Activated naive CD8-positive, alpha-beta T cell treated with anti-CD3 and anti-CD28 coated beads, Interleukin-2, amount 50 U/mL, for 24 hours (primary cell): ENCODE measurements at places on chromosomes 7 and 10.

DNA sequence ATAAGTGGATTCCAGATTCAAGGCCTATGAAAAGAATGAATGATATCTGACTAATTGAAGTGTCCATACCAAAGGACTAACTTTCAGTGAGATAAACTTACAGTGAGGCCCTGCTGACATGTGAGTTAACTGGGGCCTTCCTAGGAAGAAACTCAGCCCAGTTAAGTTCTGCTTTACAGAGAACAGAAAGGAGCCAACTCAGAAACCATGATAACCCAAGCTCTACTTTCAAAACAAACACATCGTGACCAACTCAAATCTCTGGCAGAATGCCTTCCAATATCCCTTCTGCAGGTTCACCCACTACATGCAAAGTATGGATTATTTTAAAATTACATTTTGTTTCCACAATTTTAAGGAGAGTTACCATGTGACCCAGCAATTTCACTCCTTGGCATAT lies 75.8 kb upstream of the MRLN start:
- no peak for DNase-seq

GRCh38 chr7:14501436-14501835 lies 401.1 kb downstream of the DGKB start:
- no peak for DNase-seq

DNA sequence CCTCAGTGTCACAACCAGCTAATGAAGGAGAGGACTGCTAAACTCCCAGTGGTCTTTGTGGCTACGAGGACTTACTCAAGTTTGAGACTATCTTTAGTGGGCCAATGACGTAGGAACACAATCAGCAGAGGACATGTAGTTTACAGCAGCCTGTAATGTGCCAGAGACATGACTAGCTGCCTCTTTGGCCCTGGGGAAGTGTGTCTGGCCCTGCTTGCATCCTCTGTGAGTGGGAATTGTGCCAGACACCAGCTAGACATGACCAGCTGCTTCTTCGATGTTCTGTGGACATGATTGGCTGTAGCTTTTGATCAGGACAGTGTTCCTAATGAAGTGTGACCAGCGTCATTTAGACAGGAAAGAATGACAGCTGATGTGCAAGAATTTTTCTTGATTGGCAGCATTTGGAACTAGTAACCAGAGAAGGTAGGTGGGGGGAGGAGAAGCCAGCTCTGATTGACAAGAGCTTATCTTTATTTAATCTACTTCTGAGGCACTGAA lies 141.7 kb downstream of the AUTS2 start:
- no peak for DNase-seq

DNA sequence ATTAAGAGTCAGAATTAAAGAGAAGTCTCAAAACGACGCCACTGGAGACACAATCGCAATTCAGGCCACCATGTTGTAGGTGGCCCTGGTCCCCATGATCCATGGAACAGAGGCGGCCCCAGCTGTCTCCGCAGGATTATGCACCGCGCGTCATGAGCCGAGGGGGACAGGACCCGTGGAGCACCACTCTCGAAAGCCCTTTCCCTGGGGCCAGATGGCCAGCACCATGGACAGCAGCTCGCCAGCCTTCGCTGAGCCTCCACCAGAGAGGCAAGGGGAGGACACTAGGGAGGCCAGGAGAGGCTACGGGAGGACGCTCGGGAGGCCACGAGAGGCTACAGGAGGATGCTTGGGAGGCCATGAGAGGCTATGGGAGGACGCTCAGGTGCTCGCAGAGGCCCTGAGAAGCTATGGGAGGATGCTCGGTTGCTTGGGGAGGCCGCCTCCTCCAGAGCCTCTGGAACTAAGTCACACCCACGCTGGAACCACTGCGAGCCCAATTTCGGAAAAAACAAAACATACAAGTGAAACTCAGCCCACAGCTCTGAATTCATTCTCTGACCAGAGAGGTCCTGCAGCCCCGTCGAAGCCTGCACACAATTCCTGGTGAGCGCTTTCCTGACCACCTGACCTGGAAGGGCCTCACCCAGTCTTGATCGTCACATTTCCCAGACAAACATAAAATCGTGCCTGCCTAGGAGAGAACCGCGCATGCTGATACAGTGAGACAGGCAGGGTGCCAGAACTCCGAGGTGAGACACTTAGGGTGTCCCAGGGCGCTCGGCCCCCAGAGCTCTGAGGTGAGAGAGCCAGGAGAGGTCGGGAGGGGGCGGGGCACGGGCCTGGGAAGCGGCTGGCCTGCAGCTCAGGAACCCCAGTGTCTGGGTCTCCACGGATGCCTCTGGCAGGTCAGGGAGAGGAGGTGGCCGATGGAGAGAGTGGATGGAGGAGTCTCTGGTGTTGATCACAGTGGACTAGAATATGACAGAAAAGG lies 224.4 kb downstream of the PTPRN2 start:
- no peak for DNase-seq
